ENCODE measurements at places on chromosomes 6 and 20.
A peak's percentile ranks its signal among the peaks of the same experiment; 100 is the strongest.

- DNase-seq = peak; percentile 24
Observed at GRCh38 chr6:159899994-159900745, 9.4 kb downstream of the MAS1 start.

DNA sequence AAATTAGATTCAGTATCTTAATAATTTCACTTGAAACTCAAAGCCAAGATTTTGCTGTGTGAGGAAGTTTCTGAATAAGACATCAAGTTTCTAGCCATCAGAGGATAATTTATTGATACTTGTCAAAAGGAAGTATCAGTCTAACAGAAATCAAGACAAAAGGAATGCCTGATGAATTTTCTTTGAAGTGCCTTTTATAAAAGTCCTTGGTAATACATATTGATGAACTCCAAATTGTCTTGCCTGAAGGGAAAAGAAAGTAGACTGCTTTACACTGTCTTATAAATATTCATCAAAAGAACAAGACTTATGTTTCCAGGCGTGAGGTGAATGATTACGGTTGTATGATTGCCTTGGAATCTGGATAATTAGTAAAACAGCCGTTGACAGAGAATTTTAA is 986.0 kb upstream of the MAP3K7 start:
- DNase-seq = no peak

- no peak for DNase-seq
Observed at GRCh38 chr6:166192136-166192535, 24.5 kb upstream of the TBXT start.

- DNase-seq = no peak
Observed at GRCh38 chr6:1295420-1295819, 16.5 kb upstream of the FOXQ1 start.

GRCh38 chr6:45002390-45003105 is 325.6 kb upstream of the RUNX2 start:
- DNase-seq = no peak

GRCh38 chr6:42454428-42454791 is 2.7 kb upstream of the TRERF1 start:
- DNase-seq = peak; percentile 38

DNA sequence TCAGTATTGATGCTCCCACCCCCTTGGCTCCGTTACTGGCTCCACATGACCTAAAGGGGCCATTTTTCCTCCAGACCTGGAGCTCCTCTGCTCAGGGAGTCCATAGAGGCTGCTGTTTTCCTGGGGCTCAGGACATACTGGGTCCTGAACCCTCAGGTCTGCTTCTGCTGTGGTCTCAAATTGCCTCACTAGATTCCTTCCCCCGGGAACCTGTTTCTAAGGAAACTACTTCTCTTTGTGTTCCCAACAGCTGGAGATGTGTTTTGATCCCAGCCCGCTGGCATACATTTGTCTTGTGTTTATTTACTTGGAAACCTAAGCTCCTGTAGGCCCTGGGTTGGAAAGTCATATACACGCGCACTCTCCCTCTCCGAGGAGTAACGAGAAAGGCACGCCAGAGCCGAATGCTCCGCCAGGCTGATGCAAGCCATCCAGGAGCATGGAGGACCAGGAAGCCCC is 222.8 kb downstream of the UST start:
- peak; percentile 92 for DNase-seq

DNA sequence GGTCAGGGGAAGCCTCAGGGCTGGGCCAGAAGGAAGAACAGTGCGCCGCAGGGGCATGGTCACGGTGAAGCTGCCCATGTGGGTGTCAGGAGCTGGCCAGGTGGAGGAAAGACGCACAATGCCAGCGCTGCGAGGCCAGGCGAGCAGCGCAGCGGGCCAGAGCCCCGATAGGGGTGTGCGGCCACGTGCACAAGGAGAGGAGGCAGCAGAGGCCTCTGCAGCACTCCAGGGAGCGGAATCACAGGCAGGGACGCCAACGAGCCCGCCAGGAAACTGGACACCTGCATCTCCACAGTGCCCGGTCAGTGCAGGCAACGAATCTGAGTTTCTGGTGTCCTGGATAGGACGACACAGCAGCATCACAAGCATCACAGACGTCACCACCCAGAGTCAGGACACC is 35.7 kb downstream of the TAF4 start:
- no peak for DNase-seq

GRCh38 chr6:24749297-24749696 is 25.4 kb upstream of the GMNN start:
- DNase-seq = no peak

DNA sequence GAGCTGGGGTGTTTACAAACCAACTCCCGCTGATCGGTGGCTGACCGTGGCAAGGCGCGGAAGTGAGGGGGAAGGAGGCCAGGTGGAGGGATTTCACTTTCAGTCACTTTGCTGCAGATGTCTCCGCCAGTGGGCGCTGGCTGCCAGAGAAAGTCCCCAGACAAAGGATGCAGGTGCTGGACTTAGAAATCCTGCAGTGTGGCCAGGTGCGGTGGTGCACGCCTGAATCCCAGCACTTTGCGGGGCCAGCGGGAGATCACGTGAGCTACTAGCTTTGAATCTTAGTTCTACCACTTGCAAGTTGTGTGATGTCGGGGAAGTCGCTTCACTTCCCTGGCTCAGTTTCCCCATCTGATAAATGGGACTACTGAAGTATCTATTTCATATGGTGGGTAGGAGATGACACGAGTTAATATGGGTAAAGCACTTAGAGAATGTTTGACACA is 180.4 kb downstream of the ZNF217 start:
- no peak for DNase-seq

DNA sequence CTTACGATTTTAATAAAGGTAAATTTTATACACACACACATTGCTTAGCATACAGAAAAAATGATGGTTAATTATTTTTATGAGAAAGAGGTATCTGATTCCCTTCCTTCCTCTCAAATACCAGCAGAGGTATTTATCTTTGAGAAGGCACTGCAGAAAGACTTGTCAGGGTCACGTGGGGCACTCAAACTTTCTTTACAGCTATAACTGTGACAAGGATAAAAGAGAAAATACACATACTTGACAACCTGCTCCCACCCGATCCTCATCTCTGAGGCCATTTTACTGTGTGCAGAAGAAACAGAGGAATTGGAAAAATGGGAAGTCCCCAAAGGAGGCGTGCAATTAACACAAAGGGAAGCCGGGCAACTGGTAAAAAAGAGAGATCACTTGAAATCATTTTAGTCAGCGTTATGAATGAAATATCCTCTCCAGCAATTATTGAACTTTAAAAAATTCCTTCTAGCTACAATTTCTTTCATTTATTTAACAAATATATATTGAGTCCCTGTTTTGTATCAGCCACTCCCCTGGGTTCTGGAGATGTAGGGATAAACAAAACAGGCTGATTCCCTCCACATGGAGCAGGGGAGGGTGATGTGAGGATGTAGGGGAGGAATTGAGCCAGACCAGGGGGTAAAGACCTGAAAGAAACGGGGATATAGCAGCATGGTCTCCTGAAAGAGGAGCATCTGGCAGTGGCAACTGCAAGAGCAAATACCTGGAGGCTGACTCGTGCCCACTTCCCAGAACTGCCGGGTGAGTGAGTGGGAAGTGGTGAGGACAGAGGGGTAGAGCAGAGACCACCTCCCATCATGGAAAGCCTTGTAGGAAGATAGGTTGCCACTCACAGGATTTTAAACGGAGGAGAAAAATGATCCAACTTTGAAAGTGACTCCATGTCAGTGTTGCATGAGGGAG is 510.3 kb downstream of the KIF16B start:
- no peak for DNase-seq

DNA sequence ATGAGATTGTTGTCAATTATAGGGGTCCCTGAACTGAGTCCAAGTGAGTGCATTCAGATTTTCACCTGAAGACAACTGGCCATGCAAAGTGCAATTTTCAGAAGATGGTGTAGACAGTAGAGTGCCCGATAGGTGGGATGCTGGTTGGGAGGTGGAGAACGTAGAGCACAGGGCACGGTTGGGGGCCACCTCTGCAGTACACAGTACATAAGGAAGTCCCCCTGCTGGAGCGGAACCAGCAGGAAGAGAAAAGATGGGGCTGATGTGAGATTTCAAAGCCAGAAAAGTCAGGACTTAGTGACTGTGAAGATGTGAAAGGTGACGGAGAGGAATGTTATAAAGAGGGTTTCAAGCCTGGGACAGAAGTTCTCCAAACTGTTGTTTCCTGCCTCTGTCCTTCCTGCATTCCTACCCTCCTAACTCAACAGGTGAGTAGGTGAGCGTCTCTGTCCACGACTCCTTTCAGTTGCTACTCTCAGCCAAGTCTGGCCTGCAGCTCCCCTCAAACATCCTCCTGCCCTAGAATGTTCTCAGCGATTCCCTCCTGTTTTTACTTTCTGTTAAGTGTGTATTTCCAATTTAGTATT is 330.8 kb downstream of the PRL start:
- DNase-seq = no peak

DNA sequence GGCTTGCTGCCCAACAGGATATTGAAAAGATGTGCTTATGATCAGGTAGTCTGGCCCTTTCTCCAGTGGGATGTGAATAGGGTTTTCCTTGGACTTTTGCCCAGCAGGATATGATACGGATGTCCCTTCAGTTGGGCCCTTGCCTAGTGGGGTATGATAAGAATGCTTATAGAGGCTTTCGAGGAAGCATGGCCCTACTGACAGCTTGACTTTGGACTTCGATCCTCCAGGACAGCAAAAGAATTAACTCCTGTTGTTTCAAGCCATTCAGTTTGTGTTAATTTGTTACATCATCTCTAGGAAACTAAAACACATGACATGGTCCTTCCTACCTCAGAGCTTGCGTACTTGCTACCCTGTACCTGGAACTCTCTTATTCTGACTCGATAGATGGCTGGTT is 9.7 kb upstream of the ZNF334 start:
- no peak for DNase-seq

DNA sequence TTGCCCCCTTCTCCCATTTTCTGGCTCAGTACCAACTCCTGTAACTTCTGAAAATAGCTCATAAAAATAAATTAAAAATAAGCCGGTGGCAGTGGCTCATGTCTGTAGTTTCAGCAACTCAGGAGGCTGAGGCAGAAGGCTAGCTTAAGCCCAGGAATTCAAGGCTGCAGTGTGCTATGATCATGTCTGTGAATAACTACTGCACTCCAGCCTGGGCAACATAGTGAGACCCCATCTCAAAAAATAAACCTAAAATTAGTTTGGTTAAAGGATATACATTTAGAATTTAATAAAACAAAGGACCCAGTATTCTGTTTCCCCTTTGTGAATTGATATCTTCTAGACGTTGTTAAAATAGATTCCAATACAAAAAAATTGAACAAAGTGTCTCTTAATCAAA is 10.5 kb downstream of the PRDM13 start:
- no peak for DNase-seq

DNA sequence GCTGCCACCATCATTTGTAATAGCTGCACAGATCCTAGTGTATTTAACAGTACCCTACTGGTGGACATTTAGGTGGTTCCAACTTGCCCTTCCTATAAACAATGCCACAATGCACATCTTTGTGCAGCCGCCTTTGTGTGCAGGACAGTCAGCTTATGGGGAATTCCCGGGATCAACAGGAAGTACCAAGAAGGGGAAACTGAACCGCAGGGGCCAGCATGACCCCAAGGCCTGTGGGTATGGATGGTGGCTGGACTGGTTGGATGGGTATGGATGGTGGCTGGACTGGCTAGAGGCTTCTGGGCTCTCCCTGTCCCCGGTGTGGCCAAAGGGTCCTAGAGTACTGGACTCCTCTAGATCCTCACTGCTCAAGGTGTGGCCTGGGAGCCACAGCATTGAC is 46.7 kb downstream of the CEBPB start:
- DNase-seq = no peak

- DNase-seq = no peak
Observed at GRCh38 chr6:97064578-97064977, 140.1 kb downstream of the KLHL32 start.

DNA sequence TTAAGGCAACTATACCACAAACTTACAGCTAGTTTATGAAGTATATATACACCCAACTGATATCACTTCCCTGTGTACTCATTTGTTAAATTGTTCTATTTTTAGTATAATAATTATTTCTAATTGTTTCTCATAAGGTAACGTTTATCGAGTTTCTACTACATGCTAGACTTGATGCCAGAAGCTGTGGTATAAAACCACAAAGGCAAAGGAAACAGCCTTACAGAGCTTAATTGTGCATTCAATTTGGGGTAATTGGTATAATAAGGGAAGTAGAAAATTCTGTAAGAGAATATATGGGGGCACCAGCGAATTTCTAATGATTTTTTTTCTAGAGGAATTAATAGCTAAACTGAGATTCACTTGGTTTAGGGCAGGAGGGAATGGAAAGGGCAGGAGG is 183.9 kb downstream of the GRM1 start:
- DNase-seq = no peak

DNA sequence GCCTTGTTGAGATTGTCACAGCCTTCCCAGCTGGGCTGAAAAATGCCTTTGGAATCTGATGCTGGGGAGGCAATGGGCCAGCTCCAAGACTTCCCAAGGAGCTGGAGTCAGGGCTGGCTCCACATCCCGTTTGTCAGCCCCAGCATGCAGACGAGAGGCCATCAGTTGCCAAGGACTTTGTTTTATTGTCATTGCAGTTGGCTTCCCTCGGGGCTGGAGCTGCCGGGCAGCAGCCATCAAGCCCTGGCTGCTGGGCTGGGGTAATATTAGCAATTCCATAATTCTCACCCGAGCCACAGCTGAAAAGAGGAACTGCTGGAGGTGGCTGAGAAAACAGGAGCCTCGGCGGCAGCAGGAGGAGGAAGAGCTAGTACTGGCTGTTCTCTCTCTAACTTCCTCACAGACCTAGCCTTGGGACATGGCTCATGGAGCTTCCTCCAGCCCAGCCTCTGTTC is 182.5 kb downstream of the CDC5L start:
- DNase-seq = no peak

DNA sequence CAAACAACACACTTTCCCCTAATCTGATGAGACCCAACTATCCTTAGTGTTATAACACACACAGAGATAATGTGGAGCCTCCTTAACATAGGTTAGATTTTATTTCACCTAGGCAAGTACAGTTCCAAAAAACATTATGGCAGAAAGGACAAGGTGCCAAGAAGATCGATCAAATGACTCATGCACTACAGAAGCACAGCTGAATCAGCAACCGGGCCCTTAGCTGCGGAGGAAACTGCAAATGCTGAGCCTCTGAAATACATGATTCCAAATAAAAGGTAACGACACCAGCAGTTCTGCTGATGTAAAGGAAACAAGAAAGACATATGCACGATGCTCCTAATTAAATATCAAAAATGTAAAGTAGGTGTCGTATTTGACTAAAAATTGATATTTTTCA is 19.9 kb upstream of the MUC21 start:
- no peak for DNase-seq

- DNase-seq = no peak
Observed at GRCh38 chr6:159252955-159253508, 83.8 kb downstream of the FNDC1 start.

DNA sequence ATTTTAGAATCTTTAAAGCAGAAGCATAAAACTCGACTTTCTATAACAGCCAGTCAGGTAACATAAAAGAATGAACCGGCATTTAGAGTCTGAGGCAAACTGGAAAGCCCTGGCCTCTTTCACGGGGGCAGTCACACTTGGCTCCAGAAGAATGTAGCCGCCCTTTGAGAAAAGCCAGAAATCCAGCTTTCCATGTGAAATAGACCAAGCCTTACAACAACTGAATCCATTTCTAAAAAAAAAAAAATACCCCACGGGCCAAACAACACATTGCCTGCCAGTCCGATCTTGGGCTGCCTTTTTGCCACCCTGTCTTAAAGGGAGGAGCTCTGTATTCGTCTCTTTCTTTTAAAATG is 252.9 kb upstream of the TAB2 start:
- no peak for DNase-seq

GRCh38 chr6:112332274-112332673 is 14.9 kb upstream of the RFPL4B start:
- peak; percentile 82 for DNase-seq

GRCh38 chr20:53800883-53801604 is 207.4 kb upstream of the ZNF217 start:
- DNase-seq = no peak

GRCh38 chr6:93424303-93425064 is 5.1 kb upstream of the EPHA7 start:
- DNase-seq = peak; percentile 26

Measured in mesenchymal stem cell (in vitro differentiated cells and primary cell).